ENCODE measurements at places on chromosomes 3 and 15.

GRCh38 chr3:185527364-185527763, 25.0 kb downstream of the LIPH start:
- no peaks in the 10 kb centered on the region for H3K27me3 ChIP-seq
- no peak overlapping the region for H3K27ac ChIP-seq
- no peaks in the 10 kb centered on the region for H3K4me1 ChIP-seq
- no peak for DNase-seq
- H3K36me3 ChIP-seq = no peaks in the 10 kb centered on the region

- DNase-seq = peak; percentile 84
- peaks cover 79% of the 10 kb centered on the region for H3K4me1 ChIP-seq
- no peak overlapping the region for H3K4me3 ChIP-seq
- H3K27ac ChIP-seq = peak overlapping the region; percentile 79
These were observed 243.4 kb upstream of the TBC1D5 start for GRCh38 chr3:17985658-17986347.

DNA sequence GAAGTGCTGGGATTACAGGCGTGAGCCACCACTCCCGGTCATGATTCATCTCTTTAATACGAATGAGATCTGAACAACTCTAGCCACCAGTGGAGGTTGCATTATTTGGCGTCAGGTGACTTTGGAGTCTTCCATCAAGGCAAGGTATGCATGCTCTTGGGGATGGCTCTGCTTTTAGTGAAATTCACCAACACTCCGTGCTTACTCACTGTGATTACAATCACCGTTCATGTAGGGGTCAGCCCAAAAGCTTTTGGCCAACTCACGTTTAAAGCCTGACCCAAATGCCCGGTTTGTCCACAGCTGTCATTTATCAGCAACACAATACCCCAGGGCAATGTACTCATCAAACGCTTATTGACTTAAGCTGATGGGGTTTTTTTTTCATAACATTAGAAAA, 155.4 kb downstream of the PDZRN3 start:
- no peak for DNase-seq
- no peak overlapping the region for H3K4me3 ChIP-seq
- peaks cover 82% of the 10 kb centered on the region for H3K27me3 ChIP-seq

DNA sequence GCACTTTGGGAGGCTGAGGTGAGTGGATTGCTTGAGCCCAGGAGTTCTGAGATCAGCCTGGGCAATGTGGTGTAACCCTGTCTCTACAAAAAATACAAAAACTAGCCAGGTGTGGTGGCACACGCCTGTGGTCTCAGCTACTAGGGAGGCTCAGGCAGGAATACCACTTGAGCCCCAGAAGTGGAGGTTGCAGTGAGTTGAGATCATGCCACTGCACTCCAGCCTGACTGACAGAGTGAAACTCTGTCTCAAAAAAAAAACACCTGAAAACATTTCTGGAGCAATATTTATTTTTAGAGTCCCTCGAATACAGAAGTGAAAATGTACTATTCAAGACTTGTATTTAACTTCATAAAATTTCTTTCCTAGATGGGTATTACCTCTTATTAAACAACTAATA, 4.6 kb downstream of the SPCS1 start:
- no peak overlapping the region for H3K27ac ChIP-seq
- H3K36me3 ChIP-seq = peaks cover 20% of the 10 kb centered on the region
- H3K27me3 ChIP-seq = no peaks in the 10 kb centered on the region
- peaks cover 26% of the 10 kb centered on the region for H3K4me1 ChIP-seq
- no peak for DNase-seq
- H3K4me3 ChIP-seq = no peak overlapping the region

DNA sequence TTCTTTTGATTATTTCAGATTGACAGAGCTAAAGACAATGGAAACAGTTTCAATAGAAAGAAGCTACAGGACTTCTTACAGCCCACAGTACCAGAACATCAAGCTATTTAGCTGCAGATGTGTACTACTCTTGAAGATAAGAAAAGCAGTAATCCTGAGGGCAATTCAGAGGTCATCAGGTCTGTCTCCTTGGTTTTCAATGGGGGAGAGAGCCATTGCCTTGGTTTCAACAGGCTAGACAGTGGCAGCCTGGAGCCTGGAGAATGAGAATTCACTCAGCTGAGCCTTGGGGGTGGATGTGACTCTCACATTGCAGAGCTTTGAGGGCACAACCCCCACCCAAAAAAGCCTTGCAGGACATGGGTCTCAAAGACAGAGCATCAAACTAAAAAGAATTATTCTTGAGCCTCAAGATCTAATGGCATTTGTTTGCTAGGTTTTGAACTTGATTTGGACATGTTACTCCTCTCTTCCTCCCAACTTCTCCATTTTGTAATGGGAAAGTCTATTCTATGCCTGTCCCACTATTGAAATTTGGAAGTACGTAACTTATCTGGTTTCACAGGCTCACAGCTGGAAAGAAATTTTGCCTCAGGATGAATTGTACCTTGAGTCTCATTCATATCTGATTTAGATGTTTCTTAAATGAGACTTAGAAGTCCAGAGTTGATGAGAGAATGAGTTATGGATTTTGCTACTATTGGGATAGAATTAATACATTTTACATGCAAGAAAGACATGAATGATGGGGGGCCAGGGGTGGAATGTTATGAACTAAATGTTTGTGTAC, 36.9 kb downstream of the PLSCR1 start:
- peaks cover 1% of the 10 kb centered on the region for H3K36me3 ChIP-seq
- H3K27me3 ChIP-seq = no peaks in the 10 kb centered on the region
- H3K4me3 ChIP-seq = no peak overlapping the region

GRCh38 chr3:186988806-186989205, 58.5 kb downstream of the ST6GAL1 start:
- H3K4me3 ChIP-seq = no peak overlapping the region
- H3K27me3 ChIP-seq = no peaks in the 10 kb centered on the region
- H3K36me3 ChIP-seq = peaks cover 13% of the 10 kb centered on the region
- no peak for DNase-seq
- peaks cover 14% of the 10 kb centered on the region for H3K4me1 ChIP-seq

GRCh38 chr3:188180114-188180513, 26.2 kb downstream of the LPP start:
- no peak for DNase-seq
- no peak overlapping the region for H3K4me3 ChIP-seq
- no peaks in the 10 kb centered on the region for H3K4me1 ChIP-seq
- no peaks in the 10 kb centered on the region for H3K36me3 ChIP-seq

- no peak for DNase-seq
- no peaks in the 10 kb centered on the region for H3K27me3 ChIP-seq
- no peaks in the 10 kb centered on the region for H3K36me3 ChIP-seq
- H3K4me3 ChIP-seq = no peak overlapping the region
- peaks cover 44% of the 10 kb centered on the region for H3K4me1 ChIP-seq
- H3K27ac ChIP-seq = no peak overlapping the region
These were observed 5.3 kb upstream of the BCL6 start for GRCh38 chr3:187750513-187751123.

DNA sequence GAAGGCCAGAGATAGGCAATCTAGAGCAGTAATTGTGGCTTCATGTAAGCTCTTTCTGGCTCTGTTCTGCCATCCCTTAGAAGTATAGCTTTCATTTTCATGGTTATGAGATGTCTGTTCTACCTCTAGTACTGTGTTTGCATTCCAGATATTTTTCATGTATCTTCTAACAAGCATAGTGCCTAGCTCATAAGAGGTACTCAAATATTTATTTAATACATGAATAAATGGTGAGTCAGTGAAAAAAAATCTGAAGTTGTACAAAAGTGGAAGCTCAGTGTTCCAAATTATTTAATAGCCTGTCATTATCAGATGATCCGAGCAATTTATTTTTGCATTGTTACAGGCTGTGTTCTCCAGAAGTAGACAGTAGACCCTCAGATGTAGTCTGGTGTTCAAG, 64.3 kb downstream of the OXSM start:
- DNase-seq = no peak
- no peaks in the 10 kb centered on the region for H3K4me1 ChIP-seq
- no peak overlapping the region for H3K27ac ChIP-seq
- no peaks in the 10 kb centered on the region for H3K36me3 ChIP-seq

- peaks cover 8% of the 10 kb centered on the region for H3K36me3 ChIP-seq
- peak; percentile 42 for DNase-seq
- no peak overlapping the region for H3K4me3 ChIP-seq
- no peak overlapping the region for H3K27ac ChIP-seq
These were observed 4.3 kb downstream of the PDIA5 start for GRCh38 chr3:123071146-123071545.
